HepG2 (cell line): ENCODE measurements at places on chromosomes 11 and 22.

DNA sequence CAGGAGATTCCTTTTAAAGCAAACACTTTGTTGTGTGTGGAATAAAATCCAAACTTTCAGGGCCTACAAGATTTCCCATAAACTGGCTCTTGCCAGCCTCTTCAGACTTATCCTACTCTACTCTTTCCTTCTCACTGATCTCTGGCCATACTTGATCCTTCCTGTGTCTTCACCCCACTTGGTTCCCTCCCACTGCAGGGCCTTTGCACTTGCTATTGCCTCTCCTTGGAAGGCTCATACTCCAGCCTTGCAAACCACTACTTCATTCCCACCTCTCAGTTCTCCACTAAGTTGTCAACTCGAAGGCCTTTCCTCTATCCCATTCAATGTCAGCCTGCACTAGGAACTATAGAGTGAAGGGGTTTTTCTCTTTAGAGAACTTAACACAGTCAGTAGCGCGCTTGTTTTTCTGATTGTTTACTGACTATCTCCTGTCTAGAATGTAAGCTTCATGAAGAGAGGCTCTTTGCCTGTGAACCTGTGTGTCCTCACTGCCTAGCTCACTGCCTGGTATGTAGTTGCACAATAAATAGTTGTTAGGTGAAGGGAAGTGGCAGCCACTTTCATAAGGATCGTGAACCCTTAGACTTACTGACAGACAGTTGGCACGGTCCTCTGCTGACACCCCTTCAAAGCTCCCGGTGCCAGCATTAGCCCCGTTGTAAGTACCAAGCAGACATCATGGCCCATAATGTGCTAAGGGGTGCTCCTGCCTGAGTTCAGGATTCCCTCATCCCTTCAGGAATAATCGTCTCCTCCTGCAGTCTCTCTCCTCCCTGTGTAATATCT lies 833 bp upstream of the ME3 start:
- DNase-seq = no peak

DNA sequence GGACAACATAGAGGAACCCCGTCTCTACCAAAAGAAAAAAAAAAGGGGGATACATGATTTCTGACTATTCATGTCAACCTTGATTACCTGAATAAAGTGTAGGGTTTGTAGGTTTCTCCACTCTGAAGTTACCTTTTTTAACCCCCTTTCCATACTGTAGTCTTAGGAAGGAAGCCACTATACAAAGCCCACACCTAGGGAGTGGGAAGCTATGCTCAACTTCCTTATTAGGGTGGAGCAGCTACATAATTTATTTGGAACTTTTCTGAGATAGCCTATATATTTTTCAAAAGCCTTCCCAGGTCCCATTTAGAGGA lies 582 bp upstream of the ATP6V1E1 start:
- DNase-seq = no peak

GRCh38 chr11:21625982-21626381 lies 566.9 kb upstream of the ANO5 start:
- no peak for DNase-seq

- no peak for DNase-seq
These were observed 188.6 kb upstream of the MTMR2 start for GRCh38 chr11:96112192-96113128.

DNA sequence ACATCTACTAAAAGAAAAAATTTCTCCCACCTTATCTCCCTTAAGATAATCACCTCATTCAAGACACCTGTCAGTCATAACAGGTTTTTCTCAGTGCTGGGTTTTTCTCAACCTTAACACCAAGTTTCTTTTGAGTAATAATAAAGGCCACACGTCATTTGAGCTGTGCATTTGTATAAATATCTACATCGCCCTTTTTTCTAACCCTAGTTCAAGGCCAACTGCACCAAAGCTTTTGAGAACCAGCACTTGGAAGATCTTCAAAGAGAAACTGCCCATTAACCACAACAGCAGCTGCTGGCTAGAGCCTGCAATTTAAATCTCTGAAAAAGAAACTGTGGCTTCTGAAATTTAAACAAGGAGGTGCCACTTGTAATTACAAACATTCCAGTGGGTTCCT lies 6.9 kb downstream of the CADM1 start:
- peak; percentile 67 for DNase-seq
